ELR (cell line): ENCODE measurements at places on chromosomes 12 and 14.

DNA sequence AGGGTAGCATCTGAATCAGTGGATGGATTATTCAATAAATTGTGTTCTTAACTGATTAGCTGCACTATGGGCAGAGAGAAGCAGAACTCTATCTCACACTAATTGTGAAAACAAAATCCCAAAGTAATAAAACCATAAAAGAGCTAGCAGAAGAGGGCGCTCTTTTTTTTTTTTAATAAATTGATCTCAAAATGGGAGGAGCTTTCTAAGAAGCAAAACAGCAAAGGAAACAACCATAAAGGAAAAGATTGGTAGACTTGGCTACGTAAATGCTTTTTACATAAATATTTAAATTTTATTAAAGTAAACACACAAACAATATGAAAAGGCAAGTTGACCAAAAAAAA, 1.5 kb upstream of the TM7SF3 start:
- peak; percentile 71 for DNase-seq

- DNase-seq: no peak
Observed at GRCh38 chr12:106715582-106715981, 58.9 kb upstream of the RIC8B start.

DNA sequence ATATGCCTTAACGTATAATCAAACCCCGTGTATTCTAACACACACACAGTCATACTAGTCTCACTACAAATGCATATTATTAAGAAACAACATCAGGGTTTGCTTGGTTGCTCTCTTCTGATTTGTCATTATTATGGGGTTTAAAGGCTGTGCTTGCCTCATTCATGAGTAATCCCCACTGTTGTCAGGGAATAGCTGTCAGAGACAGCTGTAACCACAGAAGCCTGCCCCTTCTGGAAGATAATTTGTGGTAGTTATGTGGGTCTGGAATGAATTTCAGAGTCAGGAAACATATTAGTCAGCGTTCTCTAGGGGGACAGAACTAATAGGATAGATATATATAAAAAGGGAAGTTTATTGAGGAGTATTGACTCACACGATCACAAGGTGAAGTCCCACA, 456.9 kb upstream of the TMEM132C start:
- DNase-seq: peak; percentile 67

DNA sequence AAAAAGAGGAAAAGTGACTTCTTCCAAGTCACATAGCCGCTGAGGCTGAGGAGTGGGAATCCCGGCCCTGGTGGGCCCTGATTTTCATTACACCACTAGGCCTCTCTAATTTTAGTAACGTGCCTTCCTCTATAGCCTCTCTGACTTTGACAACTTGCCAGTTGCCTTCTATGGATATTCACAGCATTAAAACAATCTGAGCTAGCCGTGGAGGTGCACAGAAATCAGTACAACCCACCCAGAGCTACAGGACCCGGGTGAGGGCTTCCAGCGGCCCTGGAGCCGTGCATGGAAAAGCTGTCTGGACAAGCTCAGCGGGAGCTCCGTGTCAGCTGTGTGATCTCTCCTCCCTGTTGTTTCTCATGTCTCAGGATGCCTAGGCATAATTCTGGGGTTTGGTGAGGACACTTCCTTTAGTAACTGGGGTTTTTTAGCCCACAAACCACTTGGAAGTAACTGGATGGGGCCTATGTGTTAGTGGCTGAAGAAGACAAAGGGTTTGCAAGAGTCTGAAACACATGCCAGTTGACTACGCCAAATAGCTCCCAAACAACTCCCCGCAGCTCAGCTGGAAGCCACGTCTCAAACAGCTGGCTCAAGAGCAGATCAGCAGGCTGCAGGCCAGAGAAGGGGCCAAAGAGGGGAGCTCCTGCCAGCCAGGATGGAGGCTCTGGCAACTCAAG, 53.0 kb downstream of the SSH1 start:
- DNase-seq: no peak

DNA sequence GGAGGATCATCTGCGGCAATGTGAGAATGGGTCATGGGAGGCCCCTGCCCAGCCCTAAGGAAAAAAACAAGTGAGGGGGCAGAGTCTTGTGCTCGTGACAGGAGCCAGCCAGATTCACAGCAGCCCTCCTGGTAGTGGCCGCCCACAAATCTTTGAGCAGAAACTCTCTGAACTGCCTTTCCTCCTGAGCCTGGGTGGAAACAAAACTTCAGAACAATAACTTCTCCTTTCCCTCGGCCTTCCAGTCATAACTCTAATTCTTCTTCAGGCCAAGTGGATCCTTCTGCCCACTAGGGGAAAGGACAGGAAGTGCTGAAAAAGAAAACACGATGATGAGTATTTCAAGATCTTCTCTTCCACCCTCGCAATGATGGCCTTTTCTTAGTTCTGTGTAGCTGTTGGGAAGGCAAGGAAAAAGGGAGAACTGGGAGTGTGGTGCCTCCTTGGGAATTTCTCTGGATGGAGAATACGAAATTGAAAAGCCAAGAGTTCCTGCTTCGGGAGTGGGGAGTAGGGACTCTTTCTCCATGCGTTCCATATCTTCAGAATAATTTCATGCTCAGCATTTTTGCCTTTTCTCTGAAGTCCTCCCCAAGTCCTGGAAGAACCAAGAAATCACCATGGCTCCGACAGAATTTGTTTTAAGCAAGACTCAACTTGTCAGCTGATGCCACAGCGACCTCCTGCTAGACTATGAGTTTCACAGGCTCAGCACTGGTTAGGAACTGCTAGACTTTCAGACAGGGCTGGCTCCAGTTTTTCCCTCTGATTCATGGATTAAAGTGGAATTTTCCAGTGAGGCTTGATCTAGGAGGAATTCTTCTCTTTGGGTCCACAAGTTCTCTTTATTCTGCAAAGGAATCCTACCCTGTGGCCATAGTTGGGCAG, 188.9 kb downstream of the CAND1 start:
- no peak for DNase-seq

- peak; percentile 80 for DNase-seq
Observed at GRCh38 chr12:10191865-10192264, 13.0 kb downstream of the TMEM52B start.

GRCh38 chr14:32657081-32657480, 281.6 kb upstream of the NPAS3 start:
- peak; percentile 63 for DNase-seq

DNA sequence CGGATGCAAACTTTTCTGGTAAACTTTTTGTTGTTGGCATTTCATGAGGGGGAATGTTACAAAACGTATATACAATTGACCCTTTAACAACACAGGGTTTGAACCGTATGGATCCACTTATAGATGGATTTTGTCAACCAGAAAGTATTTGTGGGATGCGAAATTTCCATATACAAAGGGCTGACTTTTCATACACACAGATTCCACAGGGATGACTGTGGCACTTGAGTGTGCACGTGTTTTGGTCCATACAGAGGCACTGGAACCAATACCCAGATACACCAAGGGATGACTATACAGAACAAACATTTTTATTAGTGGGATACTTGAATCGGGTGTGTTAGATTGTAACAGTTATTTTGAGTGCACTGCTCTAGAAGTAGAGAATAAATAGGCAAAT, 29.8 kb upstream of the CCT2 start:
- peak; percentile 98 for DNase-seq

DNA sequence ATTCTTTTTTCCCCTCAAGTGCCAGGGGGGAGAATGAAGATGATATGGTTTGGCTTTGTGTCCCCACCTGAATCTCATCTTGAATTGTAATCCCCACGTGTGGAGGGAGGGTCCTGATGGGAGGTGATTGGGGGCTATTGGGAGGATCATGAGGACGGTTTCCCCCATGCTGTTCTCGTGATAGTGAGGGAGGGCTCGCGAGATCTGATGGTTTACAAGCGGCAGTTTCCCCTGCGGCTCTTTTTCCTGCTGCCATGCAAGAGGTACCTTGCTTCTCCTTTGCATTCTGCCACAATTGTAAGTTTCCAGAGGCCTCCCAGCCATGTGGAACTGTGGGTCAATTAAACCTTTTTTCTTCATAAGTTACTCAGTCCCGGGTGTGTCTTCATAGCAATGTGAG, 173.7 kb downstream of the CAND1 start:
- DNase-seq: no peak

- DNase-seq: peak; percentile 97
Observed at GRCh38 chr14:103597623-103598377, 31.2 kb upstream of the KLC1 start.

GRCh38 chr12:114976959-114977358, 293.0 kb upstream of the TBX3 start:
- DNase-seq: peak; percentile 92

DNA sequence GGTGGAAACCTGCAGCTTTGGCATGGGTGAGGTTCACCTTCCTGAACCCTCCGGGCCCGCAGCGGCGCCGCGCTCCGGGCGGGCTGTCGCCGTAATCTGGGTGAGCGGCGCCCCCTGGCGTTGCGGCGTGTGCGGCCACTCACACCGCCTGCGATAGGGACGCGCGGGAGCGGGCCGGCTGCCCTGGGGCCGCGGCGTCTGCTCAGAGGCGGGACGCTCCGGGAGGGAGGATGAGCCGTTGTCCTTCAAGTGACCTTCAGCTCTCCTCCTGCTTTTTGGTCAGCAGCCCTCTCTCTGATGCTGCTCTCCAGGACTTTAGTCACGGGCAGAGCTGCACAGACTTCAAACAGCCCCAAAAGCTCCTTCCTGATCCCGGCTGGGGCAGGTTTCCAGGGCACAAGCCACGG, 211.7 kb upstream of the FKBP4 start:
- peak; percentile 63 for DNase-seq

DNA sequence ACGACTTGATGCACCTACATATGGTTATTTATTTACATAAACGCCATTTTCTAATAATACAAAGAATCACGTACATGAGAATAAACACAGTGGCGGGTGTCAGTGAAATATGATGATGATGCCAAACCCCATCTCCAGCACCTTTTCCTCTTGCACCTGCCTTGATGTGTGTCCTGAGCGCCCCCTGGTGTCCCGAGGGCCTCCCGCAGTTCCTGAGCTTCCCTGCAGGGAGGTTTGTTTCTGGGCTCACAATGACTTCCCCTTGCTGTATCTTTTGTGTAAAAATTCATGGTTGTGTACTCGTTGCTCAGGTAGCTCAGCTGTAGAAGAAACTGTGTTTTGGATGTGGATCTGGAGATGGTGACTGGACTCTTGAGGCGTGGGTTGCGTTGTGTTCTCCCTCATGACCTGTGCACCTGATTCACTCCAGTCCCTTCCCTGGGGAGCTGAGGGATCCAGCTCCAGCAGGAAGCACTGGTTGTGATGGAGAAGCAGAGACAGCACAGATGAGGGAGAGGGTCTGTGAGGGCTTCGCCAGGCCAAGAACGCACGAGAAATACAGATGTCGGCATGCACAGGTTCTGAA, 1037.8 kb downstream of the TMEM121 start:
- DNase-seq: no peak

GRCh38 chr12:71556875-71557274, 106.8 kb downstream of the ZFC3H1 start:
- peak; percentile 97 for DNase-seq

GRCh38 chr12:109087250-109087649, 6.0 kb downstream of the ALKBH2 start:
- DNase-seq: no peak
